ENCODE measurements at places on chromosomes 1 and 21. TPM values are rescaled to one million over a fixed set of nuclear protein-coding genes. Genes with fewer than 3 reads are reported as not detected.
A peak's percentile ranks its signal among the peaks of the same experiment; 100 is the strongest.

DNA sequence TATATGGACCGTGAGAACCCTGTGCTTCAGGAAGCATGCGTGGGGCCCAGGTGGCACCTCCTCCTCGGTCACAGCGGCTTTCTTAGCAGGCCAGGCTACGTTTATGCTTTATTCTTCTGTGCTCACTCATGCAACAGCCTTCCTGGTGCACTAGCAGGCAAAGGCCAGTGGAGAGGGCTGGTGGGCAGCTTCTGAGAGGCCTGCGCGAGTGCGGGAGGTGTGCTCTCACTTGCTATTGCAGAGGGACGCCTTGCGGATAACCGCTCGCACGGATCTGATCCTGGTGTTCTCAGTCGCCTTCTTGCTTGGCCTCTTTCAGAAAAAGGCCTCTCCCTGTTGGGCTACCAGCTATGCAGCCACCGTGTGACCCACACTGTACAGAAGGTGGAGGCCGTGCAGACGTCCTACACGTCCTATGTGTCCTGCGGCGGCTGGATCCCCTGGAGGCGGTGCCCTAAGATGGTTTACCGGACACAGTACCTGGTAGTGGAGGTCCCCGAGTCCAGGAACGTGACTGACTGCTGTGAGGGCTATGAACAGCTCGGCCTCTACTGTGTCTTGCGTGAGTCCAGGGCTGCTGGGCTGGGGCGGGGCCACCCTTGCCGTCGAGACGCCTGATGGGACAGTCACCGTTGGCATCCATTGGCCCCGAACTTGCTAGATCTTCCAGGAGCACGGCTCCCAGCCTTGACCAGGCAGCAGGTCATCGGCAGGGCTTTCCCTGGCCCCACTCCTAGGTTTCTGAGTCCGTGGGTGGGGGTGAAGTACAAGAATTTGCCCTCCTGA is 4.8 kb downstream of the UMODL1 start:
- no peak for DNase-seq

PGLYRP3 gene
- not detected for polyA plus RNA-seq

GRCh38 chr1:223731133-223731770 is 18.9 kb downstream of the CAPN2 start:
- DNase-seq = no peak

GRCh38 chr1:53603431-53603830 is 135.5 kb downstream of the GLIS1 start:
- no peak for DNase-seq

GRCh38 chr1:9717193-9718005 is 65.9 kb downstream of the PIK3CD start:
- DNase-seq = peak; percentile 53

- DNase-seq = no peak
Observed at GRCh38 chr21:42493109-42494060, 2.6 kb downstream of the RSPH1 start.

- DNase-seq = peak; percentile 57
Observed at GRCh38 chr1:172002725-172003345, 161.5 kb downstream of the DNM3 start.

- DNase-seq = peak; percentile 48
Observed at GRCh38 chr1:218557731-218558130, 212.6 kb downstream of the TGFB2 start.

- no peak for DNase-seq
Observed at GRCh38 chr1:219639876-219640577, 27.1 kb upstream of the ZC3H11B start.

DNA sequence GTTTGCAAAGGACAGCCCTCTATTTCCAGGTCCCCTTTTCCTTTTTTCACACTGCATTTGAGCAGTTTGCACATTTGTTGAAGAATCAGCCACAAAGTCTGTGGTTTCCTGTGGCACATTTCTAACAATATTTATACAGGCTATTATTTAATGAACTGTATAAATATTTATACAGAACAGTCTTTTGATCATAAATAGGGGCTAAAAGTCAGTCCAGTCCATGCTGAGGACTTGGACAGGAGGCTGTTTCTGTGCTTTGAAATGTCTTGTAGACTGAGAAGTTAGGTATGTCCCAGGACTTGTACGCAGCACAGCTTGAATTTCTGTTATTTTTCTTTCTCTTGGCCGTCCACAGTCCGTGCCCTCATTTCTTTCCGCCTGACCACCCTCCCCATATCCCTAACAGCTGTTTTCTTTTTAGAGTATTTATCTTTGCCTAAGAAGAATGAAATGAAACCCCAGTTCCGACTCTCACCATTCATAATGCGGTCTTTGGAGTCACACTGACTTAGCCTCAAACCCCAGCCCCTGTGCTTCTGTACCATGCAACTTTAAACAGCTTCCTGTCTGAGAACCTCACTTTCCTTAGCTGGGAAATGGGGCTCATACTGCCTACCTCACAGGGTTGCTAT is 19.7 kb downstream of the FGGY start:
- peak; percentile 65 for DNase-seq

- no peak for DNase-seq
Observed at GRCh38 chr1:101846820-101847219, 149.9 kb downstream of the OLFM3 start.

All from right lung (tissue), 10 donors.